ENCODE measurements at places on chromosomes 16 and 17. TPM values are rescaled to one million over a fixed set of nuclear protein-coding genes. Genes with fewer than 3 reads are reported as not detected.

KIFC3 gene
- 49.7 TPM for total RNA-seq

SGCA gene
- 0.37 TPM for total RNA-seq

FN3K gene
- total RNA-seq: 4.0 TPM

GRCh38 chr17:2222901-2223616 lies 80.5 kb downstream of the SMG6 start:
- peak; percentile 62 for DNase-seq

- DNase-seq: no peak
Measured at GRCh38 chr16:73955702-73956101, 340.9 kb upstream of the PSMD7 start.
